Central memory CD4-positive, alpha-beta T cell (primary cell): ENCODE measurements at places on chromosomes 13 and 19.

- no peak for DNase-seq
These were observed 2345.2 kb downstream of the PCDH9 start for GRCh38 chr13:64884976-64885375.

DNA sequence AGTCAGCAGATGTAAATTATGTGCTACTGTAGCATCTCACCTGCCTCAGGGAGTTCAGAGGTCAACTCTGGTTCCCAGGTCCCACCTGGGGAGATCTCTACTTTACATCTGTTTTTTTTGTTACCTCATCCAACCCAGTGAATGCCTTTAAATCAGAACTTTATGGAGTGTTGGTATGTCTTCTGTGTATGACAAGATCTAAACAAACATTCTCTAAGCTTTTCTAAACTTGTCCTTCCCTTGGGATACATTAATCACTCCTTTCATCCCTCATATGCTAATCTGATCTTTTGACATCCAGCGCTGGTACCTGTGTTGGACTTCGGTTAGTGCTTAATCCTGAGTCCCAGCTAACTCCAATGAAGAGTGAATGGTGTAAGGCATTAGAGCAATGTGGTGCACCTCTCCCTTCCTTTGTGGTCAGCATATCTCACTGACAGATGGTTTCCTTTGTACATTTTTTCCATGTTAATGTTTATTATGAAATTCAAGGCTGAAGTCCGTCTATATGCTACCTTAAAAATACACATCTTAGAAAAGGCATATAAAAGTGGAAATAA, 213.4 kb downstream of the ABCC4 start:
- DNase-seq, result no peak

DNA sequence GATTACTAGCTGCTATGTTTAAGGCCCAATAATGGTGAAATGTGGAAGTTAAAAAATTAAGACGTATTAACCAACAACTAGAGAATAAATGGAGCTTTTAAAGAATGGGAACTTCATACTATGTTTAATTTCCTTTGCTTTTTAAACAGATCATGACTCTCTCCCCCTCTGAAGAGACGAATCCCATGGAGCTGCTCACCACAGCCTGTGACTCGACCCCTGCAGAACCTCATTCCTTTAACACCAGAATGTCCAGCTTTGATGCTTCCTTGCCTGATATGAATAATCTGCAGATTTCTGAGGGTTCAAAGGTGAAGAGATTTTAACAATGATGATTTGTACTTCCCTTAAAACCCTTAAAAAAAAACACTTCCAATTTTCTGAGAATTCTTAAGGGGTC, 53.0 kb downstream of the ZAR1L start:
- no peak for DNase-seq

- DNase-seq, result no peak
These were observed 6.4 kb downstream of the KMT5C start for GRCh38 chr19:55345818-55346724.

DNA sequence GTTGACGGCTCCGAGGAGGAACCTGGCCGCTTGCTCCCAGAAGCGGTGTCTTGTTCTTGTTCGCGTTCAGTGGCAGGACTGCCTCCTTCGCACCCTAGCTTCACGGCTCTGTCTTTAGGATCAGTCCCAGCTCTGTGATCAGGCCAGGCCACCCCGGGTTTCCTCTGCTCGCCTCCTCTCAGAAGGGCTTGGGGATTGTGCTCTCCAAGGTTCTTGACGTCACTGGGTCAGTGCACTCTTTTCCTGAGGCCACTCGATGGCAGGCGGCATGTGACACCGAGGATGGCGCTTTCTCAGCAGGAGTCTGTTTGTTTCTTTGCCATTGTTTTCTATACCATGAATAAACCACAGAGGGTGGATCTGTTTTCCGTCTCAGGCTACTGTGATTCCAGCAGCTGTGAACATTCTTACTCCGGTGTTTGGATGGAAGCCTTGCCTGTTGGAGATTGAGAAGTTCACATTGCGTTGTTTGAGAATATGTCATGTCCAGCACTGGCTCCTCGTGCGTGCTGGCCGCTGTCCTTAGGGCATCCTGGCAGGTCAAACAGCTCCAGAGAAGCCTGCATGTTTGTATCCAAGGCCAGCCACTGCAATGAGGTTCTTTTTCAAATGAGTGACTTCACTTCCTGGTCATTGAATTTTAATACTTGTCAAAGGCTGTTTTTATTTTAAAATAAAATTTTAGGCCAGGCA, 44.5 kb downstream of the SLC7A9 start:
- no peak for DNase-seq

DNA sequence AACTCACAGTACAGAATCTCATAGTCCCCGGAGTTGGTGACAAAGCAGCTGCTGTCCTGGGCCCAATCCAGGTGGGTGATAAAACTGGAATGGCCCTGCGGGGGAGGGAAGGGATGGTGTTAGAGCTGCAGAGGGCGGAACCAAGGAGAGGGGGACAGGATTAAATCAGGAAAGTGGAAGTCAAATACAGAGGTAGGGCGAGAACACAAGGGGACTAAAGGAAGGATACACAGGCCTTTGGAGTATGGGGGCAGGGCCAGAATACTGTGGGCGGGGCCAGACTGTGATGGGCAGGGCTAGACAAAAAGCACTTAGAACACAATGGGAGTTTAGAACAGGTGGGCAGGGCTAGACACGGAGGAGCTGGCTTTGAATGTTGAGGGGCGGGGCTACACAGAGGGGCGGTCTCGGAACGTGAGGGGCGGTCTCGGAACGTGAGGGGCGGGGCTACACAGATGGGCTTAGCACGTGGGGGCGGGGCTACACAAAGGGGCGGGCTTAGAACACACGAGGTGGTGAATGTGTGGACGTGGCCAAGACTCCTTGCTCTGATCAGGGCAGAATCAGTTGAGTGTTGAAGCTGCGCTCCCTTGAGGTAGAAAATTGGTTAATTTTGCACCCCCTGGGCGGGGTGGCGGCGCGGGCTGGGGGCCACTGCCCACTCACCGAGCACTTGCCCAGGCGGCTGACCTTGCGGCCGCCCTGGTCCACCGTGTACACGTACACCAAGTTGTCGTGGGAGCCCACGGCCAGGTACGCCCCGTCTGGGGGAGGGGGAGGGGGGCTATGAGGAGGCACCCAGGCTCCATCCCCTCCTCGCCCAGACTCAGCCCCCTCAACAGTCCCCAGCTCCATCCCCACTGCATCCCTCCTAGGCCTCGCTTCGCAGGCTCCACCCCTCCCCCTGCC, 14.0 kb upstream of the GPR4 start:
- DNase-seq, result peak; percentile 77

GRCh38 chr19:45508861-45509691, 1.8 kb downstream of the VASP start:
- no peak for DNase-seq

- peak; percentile 99 for DNase-seq
These were observed at the start of gene ZNF444 for GRCh38 chr19:56140583-56141416. ZNF444 (plus strand) TSS chr19:56141287; CDS start chr19:56146912, 5,625 bp downstream.

- no peak for DNase-seq
These were observed 59.5 kb downstream of the KLF12 start for GRCh38 chr13:74074723-74075122.

- DNase-seq, result no peak
These were observed 275.0 kb upstream of the MIR17HG start for GRCh38 chr13:91072486-91072885.

DNA sequence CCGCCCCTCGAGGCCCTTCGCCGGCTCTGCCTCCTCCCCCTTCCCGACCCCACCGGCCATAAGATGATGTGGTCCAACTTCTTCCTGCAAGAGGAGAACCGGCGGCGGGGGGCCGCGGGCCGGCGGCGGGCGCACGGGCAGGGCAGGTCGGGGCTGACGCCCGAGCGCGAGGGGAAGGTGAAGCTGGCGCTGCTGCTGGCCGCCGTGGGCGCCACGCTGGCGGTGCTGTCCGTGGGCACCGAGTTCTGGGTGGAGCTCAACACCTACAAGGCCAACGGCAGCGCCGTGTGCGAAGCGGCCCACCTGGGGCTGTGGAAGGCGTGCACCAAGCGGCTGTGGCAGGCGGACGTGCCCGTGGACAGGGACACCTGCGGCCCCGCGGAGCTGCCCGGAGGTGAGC, 1.4 kb downstream of the CACNG6 start:
- no peak for DNase-seq

DNA sequence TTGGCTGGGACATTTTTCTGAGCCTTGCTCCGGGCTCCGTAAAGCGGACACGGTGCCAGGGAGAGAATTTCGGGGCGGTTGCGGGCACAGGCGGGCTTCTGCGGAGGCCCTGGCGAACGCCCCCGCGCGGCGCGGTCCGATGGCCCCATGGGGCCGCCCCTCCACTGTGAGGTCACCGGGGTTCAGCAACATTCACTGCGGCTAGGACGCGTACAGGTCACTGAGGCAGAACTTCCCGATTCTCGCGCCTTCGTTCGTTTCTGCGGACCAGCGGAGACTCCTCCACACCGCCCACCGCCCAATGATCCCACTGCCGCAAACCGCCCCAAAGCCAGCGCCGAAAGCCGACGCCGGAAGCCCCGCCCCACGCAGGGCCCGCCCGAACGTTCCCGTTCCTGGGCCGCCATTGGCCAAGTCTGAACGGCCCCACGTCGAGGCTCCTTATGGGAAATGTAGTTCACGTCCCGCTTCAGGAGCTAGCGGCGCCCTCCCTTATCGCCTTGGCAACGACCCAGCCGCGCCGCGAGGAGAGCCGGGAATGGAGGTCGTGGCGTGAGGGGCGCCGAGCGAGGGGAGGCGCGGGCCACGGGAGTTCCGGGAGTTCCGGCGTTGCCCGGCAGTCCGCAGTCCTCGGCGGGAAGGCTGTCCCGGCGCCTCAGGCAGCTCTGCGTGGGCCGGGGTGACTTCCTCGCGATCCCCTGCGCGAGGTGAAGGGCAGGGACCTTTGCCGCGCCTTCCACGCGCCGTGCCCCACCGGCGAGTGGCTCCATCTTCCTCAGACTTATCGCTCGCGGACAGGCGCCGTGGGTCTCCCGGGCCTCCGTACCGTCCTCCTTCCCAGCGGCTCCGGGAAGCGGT, at the start of gene ZNF584:
TSS of gene ZNF584 (plus strand) at position 498 of the 858 bp plus-strand sequence. CDS start 499 bp downstream, outside the sequence.
- peak; percentile 93 for DNase-seq

DNA sequence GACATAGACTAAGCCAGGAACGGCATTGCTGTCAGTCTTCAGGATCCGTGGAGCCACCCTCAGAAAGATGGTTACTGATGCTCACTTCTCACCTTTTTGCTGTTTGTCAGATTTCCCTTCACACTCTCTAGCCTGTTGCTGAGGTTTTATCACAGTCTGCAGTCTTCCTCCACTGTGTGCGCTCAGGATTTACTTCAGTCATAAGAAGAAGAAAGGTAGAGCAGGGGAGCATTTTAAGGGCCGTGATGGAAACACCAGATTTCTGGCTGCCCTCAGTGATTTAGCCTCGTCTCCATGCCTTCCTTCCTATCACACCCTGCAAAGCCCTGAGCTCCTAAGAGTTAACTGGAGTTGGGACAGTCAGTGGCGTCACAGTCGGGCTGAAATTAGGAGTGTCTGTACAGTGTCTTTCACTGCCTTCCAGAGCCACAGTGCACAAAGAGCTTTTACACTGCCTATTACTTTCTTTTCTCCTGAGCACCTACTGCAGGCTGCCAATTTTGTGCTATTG, 60.0 kb upstream of the GPR183 start:
- no peak for DNase-seq

DNA sequence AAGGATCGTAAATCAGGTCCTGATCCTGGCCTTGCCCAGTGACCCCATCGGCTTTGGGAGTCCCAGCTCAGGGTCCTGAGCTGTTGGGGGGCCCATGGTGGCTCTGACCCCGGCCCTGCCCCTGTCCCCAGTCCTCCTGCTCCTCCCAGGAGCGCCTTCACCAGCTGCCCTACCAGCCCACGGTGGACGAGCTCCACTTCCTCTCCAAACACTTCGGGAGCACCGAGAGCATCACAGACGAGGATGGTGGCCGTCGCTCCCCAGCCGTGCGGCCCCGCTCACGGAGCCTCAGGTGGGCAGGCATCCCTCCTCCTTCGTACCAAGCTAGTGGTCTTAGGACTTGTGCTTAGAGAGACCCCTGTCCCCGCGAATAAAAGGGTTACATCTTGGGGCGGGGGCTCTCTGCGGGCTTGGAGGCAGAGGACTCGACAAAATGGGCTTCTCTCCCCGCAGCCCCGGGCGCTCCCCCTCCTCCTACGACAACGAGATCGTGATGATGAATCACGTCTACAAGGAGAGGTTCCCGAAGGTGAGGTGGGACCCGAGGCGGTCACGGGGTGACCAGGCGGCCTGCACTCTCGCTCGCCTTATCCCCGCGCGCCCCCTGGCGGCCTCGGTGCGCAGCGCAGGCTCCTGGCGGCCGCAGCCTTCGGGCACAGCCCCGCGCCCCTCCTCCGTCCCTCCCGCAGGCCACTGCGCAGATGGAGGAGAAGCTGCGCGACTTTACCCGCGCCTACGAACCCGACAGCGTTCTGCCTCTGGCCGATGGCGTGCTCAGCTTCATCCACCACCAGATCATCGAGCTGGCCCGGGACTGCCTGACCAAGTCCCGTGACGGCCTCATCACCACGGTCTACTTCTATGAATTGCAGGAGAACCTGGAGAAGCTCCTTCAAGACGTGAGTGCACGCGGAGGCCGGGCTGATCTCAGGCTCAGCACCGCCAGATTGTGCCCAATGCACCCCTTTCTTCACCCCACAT, 9.1 kb downstream of the MAST1 start:
- DNase-seq, result peak; percentile 70

- DNase-seq, result no peak
These were observed 7.1 kb downstream of the ZNF20 start for GRCh38 chr19:12133069-12133468.

DNA sequence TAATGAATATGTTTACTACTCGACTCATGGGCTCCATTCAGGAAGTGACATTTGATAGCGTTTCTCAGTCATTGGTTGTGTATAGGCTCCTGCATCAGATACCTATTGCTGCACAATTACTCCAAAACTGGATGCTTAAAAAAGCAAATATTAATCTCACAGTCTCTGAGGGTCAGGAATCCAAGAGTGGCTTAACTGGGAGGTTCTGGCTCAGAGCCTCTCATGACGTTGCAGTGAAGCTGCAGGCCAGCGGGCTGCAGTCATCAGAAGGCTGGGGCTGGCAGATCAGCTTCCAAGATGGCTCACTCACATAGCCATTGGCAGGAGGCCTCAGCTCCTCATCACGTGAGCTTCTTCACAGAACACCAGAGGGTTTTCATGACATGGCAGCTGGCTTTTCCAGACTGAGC, 525.1 kb upstream of the NBEA start:
- no peak for DNase-seq

GRCh38 chr19:12913011-12913561, 6.0 kb downstream of the SYCE2 start:
- DNase-seq, result no peak

GRCh38 chr19:49894011-49894664, 2.5 kb downstream of the IL4I1 start:
- no peak for DNase-seq

GRCh38 chr13:52954838-52955237, 73.8 kb upstream of the OLFM4 start:
- DNase-seq, result no peak

- DNase-seq, result no peak
These were observed 666 bp upstream of the ZNF320 start for GRCh38 chr19:52898101-52898500.

- no peak for DNase-seq
These were observed 1.4 kb upstream of the ZMYM5 start for GRCh38 chr13:19864746-19865309.

- DNase-seq, result no peak
These were observed 34.4 kb upstream of the ZNF562 start for GRCh38 chr19:9709305-9709704.
